ENCODE measurements at places on chromosomes 12 and 14. TPM values are rescaled to one million over a fixed set of nuclear protein-coding genes. Genes with fewer than 3 reads are reported as not detected.

- no peaks in the 10 kb centered on the region for H3K4me1 ChIP-seq
- H3K27ac ChIP-seq, result no peak overlapping the region
- no peak for DNase-seq
- no peaks in the 10 kb centered on the region for H3K27me3 ChIP-seq
- no peak overlapping the region for H3K4me3 ChIP-seq
- H3K36me3 ChIP-seq, result no peaks in the 10 kb centered on the region
These were observed 157.5 kb downstream of the FLRT2 start for GRCh38 chr14:85687456-85687855.

The GPHN gene
- 32.1 TPM for total RNA-seq

DNA sequence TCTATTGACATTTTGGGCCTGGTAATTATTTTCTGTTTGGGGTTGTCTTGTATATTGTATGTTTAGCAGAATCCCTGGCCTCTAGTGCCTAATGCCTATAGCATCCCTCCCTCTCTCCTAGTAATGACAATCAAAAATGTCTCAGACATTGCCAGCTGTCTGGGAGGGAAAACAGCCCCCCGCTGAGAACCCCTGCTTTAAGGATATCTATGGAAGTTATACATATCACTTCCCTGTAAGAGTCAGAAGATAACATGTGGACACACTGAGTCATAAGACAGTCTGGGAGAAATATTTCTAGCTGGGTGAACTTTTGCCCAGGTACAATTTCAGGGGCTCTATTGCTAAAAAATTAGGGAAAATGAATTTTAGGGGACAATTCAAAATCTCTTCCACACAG lies 255.0 kb downstream of the PAWR start:
- no peak overlapping the region for H3K27ac ChIP-seq
- H3K4me3 ChIP-seq, result no peak overlapping the region
- no peaks in the 10 kb centered on the region for H3K36me3 ChIP-seq
- no peaks in the 10 kb centered on the region for H3K27me3 ChIP-seq
- peaks cover 21% of the 10 kb centered on the region for H3K4me1 ChIP-seq

The ZNF891 gene
- total RNA-seq, result 5.6 TPM

DNA sequence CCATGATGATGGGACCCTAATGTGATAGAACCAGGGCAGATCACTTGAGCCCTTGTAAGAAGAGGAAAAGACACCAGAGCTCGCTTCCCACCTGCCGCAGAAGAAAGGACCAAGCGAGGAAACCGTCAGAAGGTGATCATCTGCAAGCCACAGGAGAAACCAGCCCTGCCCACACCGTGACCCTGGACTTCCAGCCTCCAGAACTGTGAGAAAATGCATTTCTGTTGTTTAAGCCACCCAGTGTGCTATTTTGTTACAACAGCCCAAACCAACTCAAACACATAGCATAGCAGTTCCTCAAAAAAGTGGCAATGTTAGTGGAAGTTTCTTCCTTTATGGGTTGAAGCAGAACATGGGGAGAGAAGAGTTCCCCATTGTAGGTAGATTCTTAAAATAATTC lies 107.9 kb upstream of the BCL2L14 start:
- H3K4me3 ChIP-seq, result no peak overlapping the region
- DNase-seq, result no peak
- no peaks in the 10 kb centered on the region for H3K27me3 ChIP-seq
- H3K27ac ChIP-seq, result no peak overlapping the region

- H3K36me3 ChIP-seq, result no peaks in the 10 kb centered on the region
- H3K4me3 ChIP-seq, result no peak overlapping the region
- no peaks in the 10 kb centered on the region for H3K4me1 ChIP-seq
- peaks cover 52% of the 10 kb centered on the region for H3K27me3 ChIP-seq
- DNase-seq, result no peak
These were observed 71.5 kb upstream of the SFSWAP start for GRCh38 chr12:131639270-131639940.

The INSM2 gene
- total RNA-seq, result not detected

The SYNDIG1L gene
- 0.58 TPM for total RNA-seq

The SLC6A12 gene
- not detected for total RNA-seq
